ENCODE measurements at places on chromosomes 7 and 10.

GRCh38 chr7:49775949-49776443 is 2.6 kb downstream of the VWC2 start:
- no peak for DNase-seq

- DNase-seq: no peak
Measured at GRCh38 chr10:7205656-7206055, 205.2 kb downstream of the SFMBT2 start.

GRCh38 chr7:35714862-35715261 is 19.9 kb upstream of the HERPUD2 start:
- DNase-seq: no peak

GRCh38 chr7:79723833-79724618 is 270.6 kb upstream of the MAGI2 start:
- DNase-seq: no peak

DNA sequence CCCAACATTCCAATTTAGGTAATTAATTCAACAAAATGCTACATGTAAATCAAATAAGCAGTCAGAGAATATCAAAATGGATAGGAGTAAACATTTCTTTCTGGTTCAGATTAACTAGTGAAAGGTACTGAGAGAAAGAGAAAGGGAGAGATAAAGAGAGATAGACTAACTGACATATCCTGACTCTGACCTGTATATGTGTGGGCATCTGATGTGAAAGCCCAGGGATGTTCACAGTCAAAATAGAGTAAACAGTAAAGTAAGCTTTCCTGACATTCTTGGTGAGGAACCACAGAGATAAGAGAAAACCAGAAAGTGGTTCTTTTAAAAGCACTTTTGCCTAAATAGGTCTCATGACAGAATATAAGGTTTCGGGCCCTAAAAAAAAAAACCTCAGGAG is 37.5 kb upstream of the ANK3 start:
- no peak for DNase-seq

DNA sequence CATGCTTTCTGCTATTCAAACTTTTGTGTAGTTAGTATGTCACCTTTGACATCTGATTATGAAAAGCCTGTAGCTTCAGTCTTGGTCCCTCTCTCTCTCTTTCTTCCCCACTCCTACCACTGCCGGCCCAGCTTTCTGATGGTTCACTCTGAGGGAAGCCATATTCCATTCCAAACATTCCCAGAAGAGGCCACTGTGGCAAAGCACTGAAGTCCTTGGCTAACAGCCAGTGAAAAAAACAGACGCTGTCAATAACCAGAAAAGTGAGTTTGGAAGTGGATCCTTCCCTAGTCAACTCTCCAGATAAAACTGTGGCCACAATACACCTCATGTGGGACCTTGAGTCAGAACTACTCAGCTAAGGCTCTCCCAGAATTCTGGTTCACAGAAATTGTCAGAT is 950.7 kb upstream of the PHF14 start:
- DNase-seq: no peak

DNA sequence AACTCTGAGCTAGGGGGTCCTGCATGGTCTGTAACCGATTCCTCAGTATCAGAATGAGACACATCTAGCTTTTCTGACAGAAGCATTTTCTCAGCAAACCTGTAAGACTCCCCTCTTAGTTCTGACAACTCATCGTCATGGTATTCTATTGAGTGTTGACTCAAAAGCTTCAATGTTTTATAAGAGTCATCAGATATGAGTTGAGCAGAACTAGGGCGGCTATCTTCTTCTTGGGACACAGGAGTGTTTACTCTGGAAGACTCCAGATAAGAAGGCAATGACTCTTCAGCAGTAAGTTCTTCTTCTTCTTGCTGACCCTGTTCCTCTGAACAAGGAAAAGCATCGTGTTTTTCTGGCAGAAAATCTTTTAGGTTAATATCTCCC is 167.0 kb upstream of the CCDC6 start:
- no peak for DNase-seq

DNA sequence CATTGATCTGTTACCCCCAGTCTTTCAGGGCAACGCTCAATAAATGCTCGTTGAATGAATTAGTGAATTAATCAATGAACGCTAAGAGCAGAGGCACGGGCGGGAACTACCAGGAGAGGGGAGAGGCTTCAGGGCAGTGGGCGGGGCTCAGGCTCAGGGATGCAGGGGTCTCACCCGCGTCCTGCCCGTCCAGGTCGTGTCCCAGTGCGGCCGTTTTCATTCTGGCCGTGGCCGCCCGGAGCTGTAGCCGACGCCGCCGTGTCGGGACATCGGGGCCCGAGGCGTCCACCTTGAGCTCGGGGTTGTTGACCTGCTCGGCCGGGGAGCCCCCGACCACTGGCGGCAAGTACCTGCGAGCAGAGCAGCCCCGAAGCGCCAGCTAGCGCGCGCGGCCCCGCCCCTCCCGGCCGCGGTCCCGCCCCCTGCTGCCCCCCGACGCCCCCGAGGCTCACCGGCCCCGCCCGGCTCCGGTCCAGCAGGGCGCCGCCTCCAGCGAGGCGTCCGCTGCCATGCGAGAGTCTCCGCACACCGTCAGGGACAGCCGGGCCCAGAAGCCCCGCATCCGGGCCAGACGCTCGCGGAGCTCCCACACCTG is 2.8 kb upstream of the GAL3ST4 start:
- no peak for DNase-seq

DNA sequence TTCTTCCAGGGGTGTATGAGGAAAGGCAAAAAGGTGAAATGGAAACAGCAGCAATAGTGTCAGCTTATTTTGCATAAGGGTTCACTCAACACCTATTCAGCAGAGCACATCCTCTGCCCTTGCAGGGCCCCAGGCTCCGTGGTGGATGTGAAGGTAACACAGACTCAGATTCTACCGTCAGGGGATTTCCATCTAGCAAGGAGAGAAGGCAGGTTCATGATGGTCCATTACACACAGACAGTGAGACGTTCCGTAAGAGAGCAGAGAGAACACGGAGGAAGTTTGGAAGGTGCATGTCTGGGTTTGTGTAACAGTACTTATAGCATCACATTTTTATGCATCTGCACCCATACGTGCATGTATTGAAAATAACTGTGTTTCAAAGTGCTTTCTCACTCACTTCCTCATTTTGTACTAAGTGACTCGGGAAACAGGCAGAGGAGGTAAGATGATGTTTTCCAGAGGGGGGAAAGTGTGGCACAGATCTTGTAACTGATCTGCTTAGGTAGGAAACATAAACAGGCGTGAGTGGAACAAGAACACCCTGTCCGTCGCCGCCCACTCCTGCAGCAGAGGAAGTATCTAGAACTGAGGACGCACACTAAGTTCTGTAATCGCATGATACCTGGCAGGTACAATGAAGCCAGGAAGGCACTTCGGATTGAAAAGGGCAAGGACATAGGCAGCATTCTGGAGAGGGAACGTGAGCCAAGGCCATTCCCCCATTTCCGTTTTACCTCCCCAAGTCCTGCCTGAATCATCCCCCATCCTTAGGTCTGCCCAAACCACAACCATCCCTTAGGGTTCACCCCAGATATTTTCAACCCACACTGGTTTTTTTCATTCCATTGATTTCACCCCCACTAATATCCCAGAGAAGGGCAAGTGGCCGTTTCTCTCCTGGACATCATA is 1.0 kb upstream of the ENO4 start:
- DNase-seq: no peak

DNA sequence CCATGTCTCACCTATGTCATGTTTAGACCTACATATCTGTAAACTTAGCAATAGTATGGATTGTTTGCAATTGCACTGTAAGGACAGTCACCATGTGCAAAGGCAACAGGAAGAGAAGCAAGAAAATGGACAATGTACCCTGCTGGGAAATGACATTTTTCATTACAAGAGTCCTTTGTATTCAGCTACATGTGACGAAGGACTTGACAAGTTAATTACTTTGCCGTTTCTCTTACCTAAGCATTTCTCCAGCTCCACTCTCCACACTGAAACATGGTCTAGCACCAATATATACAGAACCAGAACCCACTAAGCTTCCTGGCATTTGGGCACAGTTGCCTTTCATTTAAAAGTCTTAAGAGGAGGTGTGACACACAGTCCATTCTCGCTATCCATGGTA is 76.6 kb upstream of the PFKP start:
- DNase-seq: no peak

GRCh38 chr10:104022026-104022425 is 55.1 kb downstream of the SLK start:
- no peak for DNase-seq

DNA sequence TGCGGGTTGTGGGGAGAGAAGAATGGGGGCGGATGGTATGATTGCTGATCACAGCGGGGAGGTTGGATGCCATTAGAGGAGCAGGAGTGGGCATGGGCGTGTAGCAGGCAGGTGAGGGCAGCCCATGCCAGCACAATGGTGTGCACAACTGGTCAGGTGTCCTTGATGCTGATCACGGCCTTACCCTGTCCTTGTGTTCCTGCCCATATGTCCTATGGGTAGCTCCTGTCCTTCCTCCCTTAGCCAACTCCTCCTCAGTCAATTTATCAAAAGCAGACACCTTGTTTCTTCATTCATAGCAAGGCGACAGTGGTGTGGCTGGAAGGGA is 30.7 kb downstream of the WDR86 start:
- no peak for DNase-seq

DNA sequence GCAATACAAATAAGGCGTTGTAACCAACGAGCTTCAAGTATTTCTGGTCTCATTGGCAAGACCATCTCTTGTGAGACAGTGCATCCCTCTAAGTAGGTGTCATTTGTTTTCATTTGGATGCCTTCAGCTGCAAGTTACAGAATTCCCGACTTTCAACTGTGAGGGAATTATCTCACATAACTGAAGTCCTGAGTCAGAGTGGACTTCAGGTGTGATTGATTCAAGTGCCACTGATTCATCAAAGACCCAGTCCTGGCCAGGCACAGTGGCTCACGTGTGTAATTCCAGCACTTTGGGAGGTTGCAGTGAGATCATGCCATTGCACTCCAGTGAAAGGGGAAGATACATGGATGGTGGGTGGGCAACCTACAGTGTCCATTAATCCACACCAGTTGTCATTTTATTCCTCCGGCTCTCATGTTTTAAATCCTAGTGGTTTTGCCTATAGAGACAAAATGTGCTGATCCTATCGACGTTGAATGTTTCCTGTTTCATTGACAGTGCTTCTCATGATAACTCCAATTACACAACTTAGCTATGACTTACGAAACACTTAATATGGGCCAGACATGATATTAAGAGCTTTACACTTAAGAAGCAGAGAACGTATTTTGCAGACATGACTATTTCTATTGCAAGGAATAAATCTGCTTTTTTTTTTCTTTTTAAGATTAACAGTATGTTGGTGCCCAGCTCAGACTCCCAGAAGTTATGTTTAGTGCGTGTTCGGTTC is 268.0 kb downstream of the FRMD4A start:
- DNase-seq: peak; percentile 17

- no peak for DNase-seq
Measured at GRCh38 chr10:112917681-112918080, 32.4 kb upstream of the TCF7L2 start.

GRCh38 chr7:107563775-107564552 is at the start of the genes COG5 and DUS4L:
Gene COG5 (minus strand): TSS chr7:107563920. CDS start chr7:107563896, 24 bp downstream.
Gene DUS4L (plus strand): TSS chr7:107563971. CDS start chr7:107567071, 3,100 bp downstream.
- DNase-seq: peak; percentile 66

GRCh38 chr7:134459981-134460380 is 1.1 kb upstream of the AKR1B1 start:
- peak; percentile 84 for DNase-seq

DNA sequence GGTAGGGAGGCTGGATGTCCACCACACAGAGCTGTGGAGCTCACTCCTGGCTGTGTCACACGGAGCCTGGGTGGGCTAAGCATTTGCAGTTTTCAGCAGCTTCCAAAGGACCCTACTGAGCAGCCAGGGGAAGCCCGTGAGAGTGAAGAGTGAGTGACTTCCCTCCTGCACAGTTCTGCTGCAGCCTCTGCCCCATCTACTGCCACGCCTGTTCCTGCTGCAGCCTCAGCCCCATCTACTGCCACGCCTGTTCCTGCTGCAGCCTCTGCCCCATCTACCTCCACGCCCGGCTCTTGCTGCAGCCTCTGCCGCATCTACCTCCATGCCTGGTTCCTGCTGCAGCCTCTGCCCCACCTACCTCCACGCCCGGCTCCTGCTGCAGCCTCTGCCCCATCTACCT is 12.2 kb downstream of the ADAM8 start:
- DNase-seq: no peak

GRCh38 chr10:3516234-3516922 is 268.6 kb downstream of the KLF6 start:
- DNase-seq: no peak

GRCh38 chr7:3461923-3462322 is 160.9 kb downstream of the SDK1 start:
- no peak for DNase-seq

DNA sequence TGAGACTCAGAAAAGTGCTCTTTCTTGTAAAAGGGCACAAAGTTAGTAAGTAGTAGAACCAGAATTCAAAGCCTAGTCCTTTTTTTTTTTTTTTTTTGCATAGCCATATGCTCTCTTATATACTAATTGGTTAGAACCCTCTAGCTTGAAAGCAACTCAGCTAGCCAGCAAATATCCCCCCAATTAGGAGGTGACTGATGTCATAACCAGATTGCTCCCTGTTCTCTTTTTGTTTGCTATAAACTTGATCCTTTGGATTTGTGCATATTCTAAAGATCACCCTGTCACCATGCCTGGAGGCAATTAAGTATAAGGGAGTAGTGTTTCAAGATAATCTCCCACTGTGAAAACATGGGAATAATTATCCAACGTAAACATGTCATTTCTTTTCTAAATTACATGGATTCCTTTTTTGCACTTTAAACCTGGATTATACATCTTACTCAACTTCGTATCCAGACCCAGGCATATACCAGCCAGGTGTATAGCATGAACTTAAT is 963.4 kb downstream of the CNTNAP2 start:
- no peak for DNase-seq

- no peak for DNase-seq
Measured at GRCh38 chr7:20737840-20738448, 48.7 kb downstream of the SP8 start.

DNA sequence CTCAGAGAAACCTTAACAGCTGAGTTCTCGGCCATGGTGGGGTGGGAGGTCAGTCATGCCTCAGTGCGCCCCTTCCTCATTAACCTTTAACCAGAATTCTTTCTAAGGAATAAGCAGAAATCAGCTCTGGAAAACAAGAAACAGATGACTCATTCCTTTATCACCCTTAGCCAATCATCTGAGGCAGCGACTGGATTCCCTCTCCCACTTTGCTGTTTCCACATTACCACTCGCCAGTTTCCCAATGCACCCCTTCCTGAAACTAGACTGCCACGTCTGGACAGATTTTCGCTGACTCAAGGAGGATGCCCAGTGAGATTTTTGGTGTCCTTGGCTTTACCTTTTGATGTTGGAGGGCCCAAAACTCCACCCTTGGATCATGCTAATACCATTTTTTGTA is 223.8 kb downstream of the PLXDC2 start:
- DNase-seq: peak; percentile 67
